ENCODE measurements at places on chromosomes 13 and 19. TPM values are rescaled to one million over a fixed set of nuclear protein-coding genes. Genes with fewer than 3 reads are reported as not detected.

DNA sequence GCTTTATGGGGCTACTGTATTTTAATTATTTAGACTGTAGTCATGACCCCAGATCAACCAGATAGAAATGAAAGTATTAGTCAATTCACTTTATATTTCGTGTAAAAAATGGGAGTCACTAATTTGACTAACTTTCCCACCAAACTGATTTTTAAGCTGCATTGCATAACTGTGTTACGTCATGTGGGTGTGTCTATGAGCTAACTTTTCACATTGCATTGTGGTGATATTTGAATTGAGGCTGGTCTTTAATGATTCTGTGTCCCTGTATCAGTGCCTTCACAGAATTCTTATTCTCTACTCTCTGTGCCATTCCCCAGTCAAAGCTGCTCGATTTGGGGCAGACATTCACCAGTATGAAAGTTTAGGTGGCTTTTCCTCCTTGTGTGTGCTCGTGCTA, 172.7 kb upstream of the MAB21L1 start:
- H3K4me3 ChIP-seq: no peak overlapping the region
- no peaks in the 10 kb centered on the region for H3K27me3 ChIP-seq
- peak overlapping the region; percentile 20 for H3K27ac ChIP-seq
- H3K4me1 ChIP-seq: no peaks in the 10 kb centered on the region
- H3K36me3 ChIP-seq: no peaks in the 10 kb centered on the region

Gene TINCR
- not detected for total RNA-seq

DNA sequence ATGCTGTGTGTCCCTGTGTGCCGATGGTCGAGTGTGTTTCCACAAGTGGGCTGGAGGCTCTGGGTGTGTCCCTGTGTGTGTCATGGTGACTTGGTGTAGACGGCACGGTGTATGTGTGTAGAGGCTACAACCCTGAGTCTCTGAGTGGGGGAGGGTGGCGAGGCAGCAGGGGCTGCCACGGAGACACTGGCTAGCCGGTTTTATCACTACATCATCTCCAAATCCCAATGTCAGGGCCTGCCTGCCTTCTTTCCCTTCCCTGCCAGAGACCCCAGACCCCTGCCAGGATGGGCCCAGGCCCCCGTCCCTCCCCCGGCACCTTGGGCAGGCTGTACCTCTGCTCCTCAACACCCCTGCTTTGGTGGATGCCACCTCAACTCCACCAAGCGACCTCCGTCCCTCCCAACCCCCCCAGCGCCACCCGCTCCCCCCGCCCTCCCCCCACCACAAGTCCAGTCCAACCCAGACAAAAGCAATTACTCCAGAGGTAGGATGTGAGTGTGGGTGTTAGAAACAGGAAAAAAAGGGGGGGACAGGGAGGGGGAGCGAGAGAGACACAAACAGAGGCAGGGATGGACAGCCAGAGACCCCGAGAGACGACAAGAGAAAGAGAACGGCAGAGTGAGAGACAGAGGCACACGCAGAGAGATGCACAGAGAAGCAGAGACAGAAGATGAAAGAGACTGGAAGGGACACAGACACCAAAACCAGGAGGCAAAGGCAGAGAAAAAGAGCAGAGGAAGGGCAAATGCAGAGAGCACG, 21.6 kb upstream of the POU2F2 start:
- no peaks in the 10 kb centered on the region for H3K36me3 ChIP-seq
- no peak overlapping the region for H3K27ac ChIP-seq
- H3K4me3 ChIP-seq: no peak overlapping the region
- no peak for DNase-seq

Gene COL4A2
- 117 TPM for total RNA-seq

DNA sequence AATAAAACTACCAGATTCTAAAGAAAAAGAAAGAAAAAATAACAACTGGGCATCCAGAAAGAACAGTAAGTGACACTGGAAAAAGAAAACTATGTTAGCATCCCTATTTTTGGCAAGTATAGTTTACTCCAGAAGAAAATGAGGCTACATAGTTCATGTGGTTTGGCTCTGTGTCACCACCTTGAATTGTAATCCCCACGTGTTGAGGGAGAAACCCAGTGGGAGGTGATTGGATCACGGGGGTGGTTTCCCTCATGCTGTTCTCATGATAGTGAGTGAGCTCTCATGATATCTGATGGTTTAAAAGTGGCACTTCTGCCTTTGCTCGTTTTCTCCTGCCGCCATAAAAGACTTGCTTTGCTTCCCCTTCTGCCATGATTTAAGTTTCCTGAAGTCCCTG, 76.9 kb downstream of the ITGBL1 start:
- no peaks in the 10 kb centered on the region for H3K4me1 ChIP-seq
- H3K4me3 ChIP-seq: no peak overlapping the region
- DNase-seq: no peak
